ENCODE measurements at places on chromosomes 16 and 17. TPM values are rescaled to one million over a fixed set of nuclear protein-coding genes. Genes with fewer than 3 reads are reported as not detected.
A peak's percentile ranks its signal among the peaks of the same experiment; 100 is the strongest.

The MPP3 gene
- total RNA-seq = 7.2 TPM

The ALDOC gene
- total RNA-seq = 53.4 TPM

DNA sequence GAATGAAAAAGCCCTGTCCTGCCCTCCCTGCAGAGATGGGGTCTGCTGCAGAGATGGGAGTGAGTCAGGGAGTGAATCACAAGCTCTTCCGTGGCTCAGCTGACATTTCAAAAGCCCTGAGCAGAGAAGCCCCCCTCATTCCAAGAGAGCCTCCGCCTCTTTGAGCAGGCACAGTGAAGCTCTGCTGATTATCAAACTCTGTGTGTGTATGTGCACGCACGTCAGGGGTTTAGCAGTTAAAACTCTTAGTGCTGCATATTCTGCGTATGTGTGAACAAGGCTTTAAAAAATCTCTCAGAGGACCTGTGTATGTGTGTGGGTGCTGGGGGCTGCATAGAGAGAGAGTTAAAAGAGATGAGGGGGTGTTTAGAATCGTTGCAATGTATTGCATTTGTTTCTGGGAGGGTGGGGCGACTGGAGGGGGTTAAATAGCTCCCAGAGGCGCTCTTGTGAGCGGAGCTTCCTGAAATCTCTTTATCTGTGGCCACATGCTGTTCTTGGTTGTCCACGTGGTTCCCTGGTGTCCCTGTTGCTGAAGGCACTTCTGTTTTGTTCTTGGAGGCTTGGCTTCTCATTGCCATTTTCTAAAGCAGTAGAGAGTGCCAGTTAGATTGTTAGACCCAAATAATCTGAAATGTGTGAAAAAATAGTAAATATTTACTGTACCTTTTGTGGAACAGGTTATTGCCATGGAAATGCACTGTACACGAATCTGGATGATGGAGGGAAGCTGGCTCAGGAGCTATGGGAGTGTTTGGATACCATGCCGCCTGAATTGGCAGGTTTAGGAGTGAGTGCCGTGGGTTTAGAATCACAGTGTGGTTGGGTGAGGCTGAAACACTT lies 116.6 kb downstream of the PRKCB start:
- no peak for DNase-seq

DNA sequence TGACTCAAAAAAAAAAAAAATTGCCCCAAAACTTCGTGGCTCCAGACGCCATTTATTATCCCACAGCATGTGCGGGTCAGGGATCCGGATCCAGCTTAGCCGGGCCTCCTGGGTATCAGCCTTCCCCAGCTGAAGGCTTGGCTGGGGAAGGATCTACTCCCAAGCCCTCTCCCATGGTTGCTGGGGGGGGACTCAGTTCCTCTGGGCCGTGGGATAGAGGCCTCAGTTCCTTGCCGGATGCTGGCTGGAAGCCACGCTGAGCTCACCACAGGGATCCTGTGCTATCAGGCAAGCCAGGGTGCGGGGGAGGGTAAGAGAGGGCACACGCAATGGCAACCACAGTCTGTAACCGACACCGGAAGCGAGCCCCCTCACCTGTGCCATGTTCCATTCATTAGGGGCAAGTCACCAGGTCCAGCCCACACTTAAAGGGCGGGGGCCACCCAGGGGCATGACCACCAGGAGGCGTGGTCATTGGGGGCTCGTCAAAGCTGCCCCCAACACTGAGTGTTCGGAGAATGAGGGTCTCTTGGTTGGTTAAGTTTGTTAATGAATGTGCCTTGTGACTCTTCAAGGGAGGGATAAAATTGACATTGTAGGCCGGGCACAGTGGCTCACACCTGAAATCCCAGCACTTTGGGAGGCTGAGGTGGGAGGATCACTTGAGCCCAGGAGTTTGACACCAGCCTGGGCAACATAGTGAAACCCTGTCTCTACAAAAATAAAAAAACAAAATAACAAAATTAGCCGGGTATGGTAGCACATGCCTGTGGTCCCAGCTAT lies 210.0 kb upstream of the GSE1 start:
- DNase-seq = no peak

- no peak for DNase-seq
Observed at GRCh38 chr16:85282842-85283241, 170.6 kb upstream of the CIBAR2 start.

DNA sequence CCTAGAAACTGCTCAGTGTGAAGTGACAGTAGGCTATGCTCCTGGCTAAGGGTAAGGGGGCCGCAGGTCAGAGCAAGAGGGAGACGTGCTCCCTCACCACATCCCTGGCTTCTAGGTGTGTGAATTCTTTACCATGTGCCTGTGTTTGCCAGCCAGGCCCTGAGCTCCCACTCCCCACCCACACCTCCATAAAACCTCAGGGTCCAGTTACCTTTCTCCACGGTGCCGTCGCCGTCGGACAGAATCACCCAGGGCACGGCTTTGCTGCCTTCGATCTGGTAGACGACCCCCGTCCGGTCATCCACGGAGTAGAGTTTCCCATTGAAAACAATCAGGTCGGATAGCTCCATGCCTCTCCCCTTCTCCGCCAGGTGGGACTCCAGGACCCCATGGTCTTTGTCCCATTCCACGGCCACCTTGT lies 12.8 kb downstream of the CANT1 start:
- no peak for DNase-seq

DNA sequence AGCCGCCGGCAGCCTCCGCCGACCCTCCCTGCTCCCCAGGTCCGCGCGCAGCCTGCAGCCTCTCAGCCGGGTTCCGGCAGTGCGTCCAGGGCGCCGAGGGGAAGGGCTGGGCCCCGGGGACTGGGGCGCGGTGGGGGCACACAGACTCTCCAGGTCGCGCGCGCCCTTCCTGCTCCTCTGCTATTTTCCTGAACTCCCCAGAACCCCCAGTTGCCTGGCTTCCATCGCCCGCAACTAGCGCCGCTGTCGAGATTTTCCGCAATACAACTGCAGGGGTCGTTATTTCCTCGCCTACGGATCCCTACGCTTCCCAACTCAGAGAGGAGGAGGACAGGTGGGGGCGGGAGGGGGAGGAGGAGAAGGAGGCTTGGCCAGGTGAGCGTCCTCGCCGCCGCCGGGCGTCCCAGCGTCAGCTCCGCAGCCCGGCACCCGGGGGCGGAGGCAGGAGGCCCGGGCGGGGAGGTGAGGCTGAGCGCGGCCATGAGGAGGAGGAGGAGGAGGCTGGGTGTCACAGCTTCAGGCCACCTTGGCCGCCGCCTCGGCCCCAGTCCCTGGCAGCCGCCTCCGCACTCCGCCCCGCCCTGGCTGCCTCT lies at the start of gene CA10:
Gene CA10 (minus strand): TSS at position 265 of the 593 bp plus-strand sequence.
- no peak for DNase-seq

- peak; percentile 55 for DNase-seq
Observed at GRCh38 chr16:12507366-12507765, 296.3 kb downstream of the CPPED1 start.

- DNase-seq = peak; percentile 88
Observed at GRCh38 chr16:19499481-19499880, 22.4 kb downstream of the GDE1 start.

DNA sequence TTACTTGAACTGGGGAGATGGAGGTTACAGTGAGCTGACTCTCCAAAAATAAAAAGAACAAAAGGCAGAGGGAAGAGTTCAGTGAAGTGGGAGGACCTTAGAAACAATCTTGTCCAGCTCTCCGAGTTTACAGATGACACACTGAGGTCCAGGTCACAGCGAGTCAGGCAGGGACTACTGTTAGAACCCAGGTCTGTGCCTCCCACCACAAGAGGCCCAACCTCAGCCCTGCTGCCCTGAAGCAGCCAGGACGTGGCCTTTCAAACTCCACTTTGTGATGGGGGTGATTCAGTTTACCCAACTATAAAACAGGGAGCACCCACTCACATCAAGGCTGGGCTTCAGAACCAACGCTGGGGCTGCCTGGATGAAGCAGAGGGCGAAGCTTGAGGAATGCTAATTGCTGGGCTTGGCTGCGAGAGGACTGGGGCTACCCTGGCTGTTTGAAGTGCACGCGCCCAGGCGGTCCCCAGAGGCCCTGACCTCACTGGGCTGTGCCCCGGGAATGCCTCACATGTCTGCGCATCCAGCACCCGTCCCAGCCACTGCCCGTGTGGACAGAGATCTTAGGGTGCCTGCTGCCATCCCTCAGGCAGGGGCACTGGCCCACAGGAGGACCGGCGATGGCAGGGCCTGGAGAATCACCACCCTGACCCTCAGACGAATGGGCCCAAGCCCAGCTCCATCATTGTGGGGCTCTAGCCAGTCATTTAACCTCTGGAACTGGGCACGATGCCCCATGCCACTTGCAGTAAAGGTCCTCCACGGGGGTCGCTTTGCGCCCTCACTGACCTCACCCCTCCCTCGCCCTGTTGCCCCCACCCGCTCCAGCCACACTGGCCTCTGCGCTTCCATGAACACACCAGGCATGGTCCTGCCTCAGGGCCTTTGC lies 11.4 kb downstream of the SLC5A10 start:
- no peak for DNase-seq

DNA sequence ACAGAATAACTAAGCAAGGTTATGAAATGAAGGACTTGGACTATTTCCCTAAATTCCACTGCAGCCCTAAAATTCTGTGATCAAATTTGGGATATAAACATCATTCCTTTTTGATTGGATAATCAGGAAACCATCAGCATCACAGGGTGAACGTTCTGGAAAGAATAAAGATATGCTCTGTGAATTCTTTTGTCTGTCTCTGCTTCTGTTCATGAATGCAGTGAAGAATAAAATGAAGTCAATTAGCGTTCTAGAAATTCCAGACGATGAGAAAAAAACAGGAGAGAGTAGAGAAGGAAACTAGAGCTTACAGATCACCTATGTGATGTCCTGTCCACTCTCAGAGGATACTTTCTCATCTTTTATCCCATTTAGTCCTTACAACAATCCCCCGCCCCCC lies 295.1 kb upstream of the SOX9 start:
- no peak for DNase-seq

GRCh38 chr16:72311426-72311825 lies 139.5 kb upstream of the PMFBP1 start:
- DNase-seq = no peak

- DNase-seq = peak; percentile 67
Observed at GRCh38 chr17:42459256-42459800, 650 bp downstream of the ATP6V0A1 start.

GRCh38 chr16:17078931-17079631 lies 391.7 kb downstream of the XYLT1 start:
- no peak for DNase-seq

DNA sequence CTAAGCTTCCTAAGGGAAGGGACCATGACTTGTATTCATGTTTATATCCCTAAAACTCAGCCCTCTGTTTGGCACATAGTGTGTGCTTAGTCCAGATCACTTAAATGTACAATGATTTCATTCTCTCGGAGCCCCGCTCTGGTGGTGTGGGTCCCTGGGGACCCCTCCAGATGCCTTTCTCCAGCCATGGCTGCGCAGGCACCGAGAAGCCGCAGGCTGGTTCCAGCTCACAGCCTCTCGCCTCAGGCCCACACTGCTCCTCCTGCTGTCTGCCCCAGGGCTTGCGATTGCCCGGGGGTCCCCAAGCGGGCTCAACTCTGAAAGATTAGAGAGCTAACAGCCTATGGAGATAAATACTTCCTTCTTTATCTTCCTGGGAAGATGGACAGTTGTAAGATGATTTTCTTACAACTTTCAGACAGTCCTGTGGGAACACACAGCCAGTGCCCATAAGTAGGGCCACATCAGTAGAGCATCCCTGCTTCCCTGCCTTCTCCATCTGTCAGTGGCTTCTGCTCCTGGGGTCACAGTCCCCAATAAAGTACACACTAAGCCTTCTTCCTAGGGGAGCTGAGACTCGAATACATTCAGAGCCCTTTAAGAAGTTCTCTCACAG lies 66.2 kb downstream of the CENPV start:
- DNase-seq = no peak

Measured in bronchial epithelial cell (primary cell).